ENCODE measurements at places on chromosomes 4 and X. TPM values are rescaled to one million over a fixed set of nuclear protein-coding genes. Genes with fewer than 3 reads are reported as not detected.

RAB41 gene
- total RNA-seq = not detected

ARHGAP36 gene
- total RNA-seq = not detected

GPC4 gene
- 0.13 TPM for total RNA-seq

CPZ gene
- not detected for total RNA-seq

PPARGC1A gene
- not detected for total RNA-seq

CT45A2 gene
- not detected for total RNA-seq

TLL1 gene
- total RNA-seq = 2.7 TPM

CXCL9 gene
- total RNA-seq = not detected

SH2D1A gene
- not detected for total RNA-seq

ARX gene
- not detected for total RNA-seq

All from mammary microvascular endothelial cell (primary cell).